ENCODE measurements at places on chromosomes 11 and 22.

DNA sequence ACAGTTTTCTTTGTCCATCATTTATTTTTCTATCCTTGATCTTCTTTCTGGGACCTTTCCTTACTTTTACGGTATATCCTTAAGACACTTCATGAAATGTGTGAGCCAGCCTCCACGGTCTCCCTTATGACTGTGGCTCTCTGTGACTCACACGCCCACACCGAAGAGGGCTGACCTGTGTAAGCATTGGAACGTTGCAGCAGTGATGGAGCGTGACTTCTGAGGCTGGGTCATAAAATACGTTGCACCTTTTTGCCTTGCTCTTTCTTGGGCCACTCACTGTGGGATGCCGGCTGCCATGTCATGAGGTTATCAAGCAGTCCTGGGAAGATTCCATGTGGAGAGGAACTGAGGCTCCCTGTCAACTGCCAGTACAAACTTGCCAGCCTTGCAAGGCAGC lies 96.3 kb upstream of the RAB1B start:
- no peak for DNase-seq

DNA sequence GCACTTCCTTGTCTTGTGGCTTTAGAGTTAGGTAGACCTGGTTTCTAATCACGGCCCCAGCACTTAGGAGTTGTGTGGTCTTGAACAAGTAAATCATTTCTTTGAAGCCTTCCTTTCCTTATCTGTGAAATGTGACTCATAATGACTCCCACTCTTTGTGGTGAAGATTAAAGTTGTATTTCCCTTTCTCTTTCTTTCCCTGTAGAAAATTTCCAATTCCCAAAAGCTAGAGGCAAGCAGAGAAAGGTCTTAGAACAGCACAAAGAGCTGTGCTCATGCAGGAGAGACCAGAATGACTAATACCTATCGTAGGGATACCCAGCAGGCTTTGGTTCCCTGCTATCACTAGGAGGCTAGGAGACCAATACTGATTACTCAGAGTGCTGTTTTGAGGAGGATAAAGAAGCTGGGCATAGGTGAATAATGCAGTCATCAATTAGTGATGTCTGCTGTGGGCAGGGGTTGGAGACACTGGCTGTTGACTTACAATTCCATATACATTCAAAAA lies 270.7 kb upstream of the SYN3 start:
- DNase-seq: no peak

GRCh38 chr22:38950527-38951295 lies 6.7 kb upstream of the APOBEC3A start:
- no peak for DNase-seq

DNA sequence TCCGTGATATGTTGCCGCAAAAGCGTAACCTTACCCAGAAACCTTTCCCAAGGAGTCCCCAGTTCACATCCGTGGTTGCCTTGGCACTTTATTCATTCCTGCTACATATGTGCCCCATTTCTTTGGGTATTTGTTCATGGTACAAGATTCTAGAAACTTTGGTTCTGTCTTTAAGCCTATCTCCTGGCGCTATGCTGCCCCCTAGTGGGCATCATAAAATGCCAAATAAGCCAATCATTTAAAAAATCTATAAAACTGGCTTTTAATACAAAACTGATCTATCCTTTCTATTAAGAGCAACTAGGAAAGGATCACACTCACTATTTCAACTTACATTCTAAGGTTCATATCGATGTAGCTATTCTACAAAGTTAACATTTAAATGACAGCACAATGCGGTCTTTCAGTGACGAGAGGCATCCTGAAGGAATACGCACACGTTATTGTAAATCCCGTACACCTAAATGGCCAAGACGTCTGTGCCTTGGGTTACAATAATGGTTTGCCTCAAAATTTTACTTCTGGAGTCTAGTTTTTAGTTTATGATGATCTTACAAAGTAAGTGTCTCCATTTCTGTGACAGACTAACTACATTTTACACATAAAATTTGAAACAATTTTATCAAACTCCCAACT lies 16.2 kb downstream of the PIWIL3 start:
- DNase-seq: no peak

GRCh38 chr11:115803073-115803740 lies 299.0 kb upstream of the CADM1 start:
- DNase-seq: no peak

- DNase-seq: no peak
These were observed at the start of gene CRYAB for GRCh38 chr11:111911563-111912401. CRYAB (minus strand) TSS chr11:111911770; CDS start chr11:111911724, 46 bp downstream.

DNA sequence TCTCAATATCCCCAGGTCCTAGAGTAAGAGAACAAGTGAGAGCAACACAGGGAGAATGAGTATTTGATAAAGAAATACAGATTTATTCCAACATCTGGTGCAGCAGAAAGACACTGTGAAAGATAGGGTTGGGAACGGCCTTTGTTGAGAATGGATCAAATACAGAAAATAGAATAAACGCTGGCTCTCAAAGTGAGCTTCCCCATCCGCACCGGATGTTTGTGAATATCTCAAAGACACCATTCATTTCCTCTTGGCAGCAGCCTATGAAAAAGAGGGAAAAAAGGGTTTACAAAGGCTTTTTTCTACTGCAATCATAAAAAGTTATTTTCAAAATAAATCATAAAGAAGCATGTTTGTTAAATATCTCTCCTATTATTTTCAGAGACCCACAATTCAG lies 279.3 kb downstream of the CASP12 start:
- DNase-seq: no peak

GRCh38 chr11:113998574-113998973 lies 23.7 kb downstream of the HTR3A start:
- DNase-seq: peak; percentile 74

GRCh38 chr11:10495464-10495786 lies 40.4 kb downstream of the AMPD3 start:
- DNase-seq: no peak

- DNase-seq: no peak
These were observed 380.5 kb downstream of the SHANK2 start for GRCh38 chr11:70871881-70872280.

DNA sequence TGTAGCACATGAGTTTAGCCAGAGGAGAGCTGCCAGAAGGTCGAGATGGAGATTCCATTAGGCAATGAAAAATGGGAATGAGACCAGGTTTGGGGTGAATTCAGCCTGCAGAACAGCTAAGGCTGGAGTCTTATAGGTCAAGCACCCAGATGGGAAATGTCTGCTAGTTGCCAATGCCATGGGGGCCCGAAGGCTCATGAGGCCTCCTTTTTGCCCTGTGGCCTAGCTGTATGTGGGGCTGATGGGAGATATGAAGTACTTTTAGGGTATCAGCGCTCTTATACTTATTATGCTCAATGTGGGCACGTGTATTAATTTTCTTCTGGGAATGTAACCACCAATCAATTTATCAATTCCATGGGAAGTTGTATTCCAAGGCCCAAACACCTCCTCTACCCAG lies 8.7 kb downstream of the PPFIBP2 start:
- DNase-seq: no peak

- DNase-seq: no peak
These were observed 249.3 kb downstream of the DDX10 start for GRCh38 chr11:108914211-108914610.

GRCh38 chr11:63840356-63841060 lies 1.6 kb downstream of the MARK2 start:
- DNase-seq: no peak

DNA sequence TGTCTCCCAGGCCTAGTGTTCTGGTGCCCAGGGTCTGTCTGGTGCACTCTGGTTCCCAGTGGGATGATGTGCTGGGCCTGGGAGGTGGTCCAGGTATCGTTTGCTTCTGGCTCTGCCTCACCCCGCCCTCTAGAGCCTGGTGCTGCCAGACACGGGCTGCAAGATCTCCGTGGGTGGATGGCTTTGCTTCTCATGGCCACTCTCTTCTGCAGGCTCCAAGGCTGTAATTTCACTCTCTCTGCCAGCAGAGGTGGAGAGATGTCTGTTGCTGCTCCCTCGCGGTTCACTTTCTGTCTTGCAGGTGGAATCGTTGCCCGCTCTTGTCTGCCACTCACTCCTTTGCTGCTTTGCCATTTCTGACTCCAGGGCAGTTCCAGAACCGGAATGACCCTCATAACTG lies 13.4 kb downstream of the NADSYN1 start:
- DNase-seq: no peak

- DNase-seq: no peak
These were observed 56.4 kb downstream of the NECTIN1 start for GRCh38 chr11:119672597-119672996.

DNA sequence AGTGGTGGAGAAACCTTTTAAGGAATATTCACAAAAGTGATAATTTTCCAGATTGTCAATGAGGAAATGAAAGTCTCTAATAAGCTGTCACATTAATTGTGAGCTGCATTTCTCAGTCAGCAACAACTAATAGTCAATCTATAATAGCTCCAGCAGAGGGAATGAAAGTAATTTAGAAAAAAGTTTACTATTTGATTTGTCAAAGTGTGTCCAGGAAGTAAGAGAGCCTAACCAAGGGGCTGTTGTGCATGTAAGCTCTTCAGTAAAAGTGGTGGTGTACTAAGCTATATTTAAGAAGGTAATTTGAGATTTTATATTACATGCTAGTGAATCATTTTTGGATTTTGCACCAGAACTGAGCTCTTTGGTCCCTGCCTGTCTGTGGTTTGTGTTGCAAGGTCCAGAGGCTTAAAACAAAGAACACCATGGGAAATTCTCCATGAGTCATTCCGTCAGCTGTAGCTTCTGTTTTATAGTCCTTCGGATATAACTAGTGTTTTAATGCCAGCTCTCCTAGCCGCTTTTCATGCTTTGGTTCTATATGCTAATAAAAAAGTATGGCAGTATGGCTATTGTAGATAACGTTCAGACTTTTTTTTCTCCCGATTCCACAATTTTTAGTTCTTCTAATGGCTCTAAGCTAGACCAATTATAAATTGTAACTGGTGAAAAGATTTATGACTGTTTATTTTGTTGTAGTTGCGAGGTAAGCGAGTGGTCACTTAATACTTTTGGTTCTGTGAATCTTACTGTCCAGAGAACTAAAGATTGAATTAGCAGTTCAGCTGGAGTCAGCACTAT lies 64.6 kb downstream of the ARHGEF12 start:
- no peak for DNase-seq

All from ecto neural progenitor cell (in vitro differentiated cells).